ENCODE measurements at places on chromosomes 11 and 22.

DNA sequence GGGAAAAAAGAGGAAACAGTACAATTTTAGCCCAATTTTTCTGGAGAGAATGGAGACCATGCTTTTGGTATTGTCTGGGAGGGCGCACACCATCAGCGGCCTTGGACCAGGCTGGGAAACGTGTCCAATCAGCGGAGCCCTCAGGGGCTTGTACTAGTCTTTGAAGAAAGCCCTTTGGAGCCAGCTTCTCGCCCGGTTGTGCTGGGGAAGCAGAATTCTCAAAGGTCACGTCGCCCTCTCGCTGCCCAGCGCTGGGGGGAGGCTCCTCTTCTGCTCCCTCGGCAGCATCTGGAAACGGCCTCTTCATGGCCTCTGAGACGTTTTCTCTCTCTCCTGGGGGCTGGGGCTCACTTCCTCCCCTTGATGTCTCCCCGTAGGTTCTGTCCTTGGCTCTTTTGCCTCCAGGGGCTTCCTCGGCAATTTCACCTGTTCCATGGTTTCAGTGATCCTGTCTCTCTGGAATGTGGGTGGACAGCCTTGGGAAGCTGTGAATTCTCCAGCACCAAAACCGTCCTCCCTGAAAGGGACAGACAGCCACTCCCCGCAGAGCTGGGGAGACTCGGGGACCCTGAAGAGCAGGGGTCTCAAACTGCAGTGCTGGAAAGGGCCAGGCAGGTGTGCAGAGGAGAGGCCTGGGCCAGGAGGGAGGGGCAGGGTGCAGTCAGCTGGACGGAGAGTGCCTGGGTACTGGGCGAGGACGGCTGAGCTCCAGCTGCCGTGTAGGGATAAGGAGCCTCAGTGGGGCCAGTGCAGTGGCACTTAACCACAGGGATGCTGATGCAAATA lies 80.2 kb downstream of the RPS6KA4 start:
- DNase-seq = no peak

DNA sequence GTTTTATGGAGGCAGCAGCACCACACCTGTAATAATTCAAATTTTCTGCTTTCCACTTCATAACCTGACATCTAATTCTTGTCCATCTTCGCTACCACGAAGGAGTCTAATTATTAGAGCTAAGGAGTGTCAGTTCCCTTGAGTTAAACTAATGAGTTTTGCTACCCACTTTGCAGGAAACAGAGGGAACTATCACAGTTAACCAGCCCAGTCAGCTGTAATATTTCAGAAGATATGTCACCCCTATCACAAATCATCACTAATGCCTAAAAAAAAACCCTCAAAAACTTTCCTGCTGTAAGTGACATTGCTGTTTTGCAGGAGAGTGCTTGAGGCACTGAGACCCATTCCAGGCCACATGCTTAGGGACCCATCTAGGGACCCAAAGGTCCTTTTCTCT lies 8.4 kb downstream of the TECTA start:
- DNase-seq = no peak

- no peak for DNase-seq
Measured at GRCh38 chr11:92687724-92688123, 281.7 kb upstream of the MTNR1B start.

DNA sequence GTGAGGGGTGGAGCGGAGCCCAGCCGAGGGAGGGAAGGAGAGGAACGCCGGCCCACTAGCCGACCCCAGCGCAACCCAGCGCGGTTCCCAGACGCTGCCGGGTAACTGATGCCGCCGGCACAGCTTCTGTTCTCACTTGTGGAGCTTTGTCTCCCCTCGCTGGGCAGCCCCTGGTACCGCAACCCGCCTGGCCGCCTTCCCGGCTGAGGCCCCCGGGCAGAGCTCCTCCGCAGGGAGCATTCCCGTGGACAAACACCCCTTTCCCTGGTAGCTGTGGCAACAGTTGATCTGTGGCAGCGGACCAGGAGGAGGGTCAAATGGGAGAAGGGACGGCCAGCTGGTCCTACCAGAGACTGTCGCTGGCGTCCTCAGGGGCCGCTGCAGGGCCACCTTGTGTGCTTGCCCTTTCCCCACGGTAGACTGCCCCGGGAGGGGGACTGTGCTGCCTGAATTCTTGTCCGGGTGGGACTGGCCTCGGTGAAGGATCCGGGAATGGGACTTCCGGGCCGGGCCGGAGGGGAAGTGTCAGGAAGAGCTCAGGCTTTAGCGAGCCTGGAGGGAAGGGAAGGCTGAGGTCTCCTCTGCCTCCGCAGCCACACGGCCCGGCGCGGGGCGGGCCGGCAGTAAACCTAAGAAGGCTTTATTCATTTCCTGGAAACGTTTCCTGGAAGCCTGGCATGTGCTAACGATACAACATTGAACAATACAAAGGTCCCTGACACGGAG lies 468.0 kb downstream of the OPCML start:
- no peak for DNase-seq

- no peak for DNase-seq
Measured at GRCh38 chr11:120562806-120563425, 51.4 kb downstream of the GRIK4 start.

GRCh38 chr11:3616721-3617460 lies 24.9 kb downstream of the ART5 start:
- DNase-seq = no peak

- DNase-seq = peak; percentile 28
Measured at GRCh38 chr11:11667056-11667455, 45.3 kb upstream of the GALNT18 start.

GRCh38 chr22:41177040-41177621 lies 28.0 kb upstream of the L3MBTL2 start:
- no peak for DNase-seq

GRCh38 chr11:128546916-128547315 lies 40.4 kb downstream of the ETS1 start:
- no peak for DNase-seq

GRCh38 chr22:45911601-45912271 lies 65.2 kb downstream of the WNT7B start:
- DNase-seq = no peak

DNA sequence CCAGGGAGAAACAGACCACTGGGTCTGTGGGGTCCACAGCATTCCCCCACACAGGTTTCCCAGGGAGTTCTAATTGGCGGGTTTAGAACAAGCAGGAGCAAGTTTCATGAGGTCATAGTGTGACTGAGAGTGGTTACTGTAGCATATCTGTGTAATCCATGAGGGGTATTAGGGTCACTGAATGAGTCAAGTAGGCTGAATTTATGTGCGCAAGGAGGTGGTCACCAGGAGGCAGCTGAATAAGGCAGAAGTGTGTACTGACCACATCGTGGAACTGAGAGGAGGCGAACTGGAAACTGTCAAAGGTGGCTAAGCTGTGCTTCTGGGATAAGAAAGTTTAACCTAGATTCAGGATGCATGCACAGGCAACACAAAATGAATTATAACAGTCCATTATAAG lies 876.0 kb downstream of the METTL15 start:
- no peak for DNase-seq

DNA sequence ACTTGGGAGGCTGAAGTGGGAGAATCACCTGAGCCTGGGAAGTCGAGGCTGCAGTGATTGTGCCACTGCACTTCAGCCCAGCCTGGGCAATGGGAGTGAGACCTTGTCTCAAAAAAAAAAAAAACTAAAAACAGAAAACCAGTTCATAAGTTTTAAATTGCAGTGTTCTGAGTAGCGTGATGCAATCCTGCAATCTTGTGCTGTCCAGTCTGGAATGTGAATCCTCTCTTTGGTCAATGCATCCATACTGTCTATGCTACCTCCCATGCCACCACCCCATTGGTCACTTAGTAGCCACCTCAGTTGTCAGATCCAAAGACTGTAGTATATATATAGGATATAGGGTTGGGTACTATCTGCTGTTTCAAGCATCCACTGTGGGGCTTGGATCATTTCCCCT lies 11.1 kb downstream of the YAP1 start:
- no peak for DNase-seq

GRCh38 chr22:44158816-44159215 lies 21.9 kb upstream of the PARVG start:
- DNase-seq = no peak

- no peak for DNase-seq
Measured at GRCh38 chr22:23712256-23712655, 21.4 kb downstream of the RGL4 start.

DNA sequence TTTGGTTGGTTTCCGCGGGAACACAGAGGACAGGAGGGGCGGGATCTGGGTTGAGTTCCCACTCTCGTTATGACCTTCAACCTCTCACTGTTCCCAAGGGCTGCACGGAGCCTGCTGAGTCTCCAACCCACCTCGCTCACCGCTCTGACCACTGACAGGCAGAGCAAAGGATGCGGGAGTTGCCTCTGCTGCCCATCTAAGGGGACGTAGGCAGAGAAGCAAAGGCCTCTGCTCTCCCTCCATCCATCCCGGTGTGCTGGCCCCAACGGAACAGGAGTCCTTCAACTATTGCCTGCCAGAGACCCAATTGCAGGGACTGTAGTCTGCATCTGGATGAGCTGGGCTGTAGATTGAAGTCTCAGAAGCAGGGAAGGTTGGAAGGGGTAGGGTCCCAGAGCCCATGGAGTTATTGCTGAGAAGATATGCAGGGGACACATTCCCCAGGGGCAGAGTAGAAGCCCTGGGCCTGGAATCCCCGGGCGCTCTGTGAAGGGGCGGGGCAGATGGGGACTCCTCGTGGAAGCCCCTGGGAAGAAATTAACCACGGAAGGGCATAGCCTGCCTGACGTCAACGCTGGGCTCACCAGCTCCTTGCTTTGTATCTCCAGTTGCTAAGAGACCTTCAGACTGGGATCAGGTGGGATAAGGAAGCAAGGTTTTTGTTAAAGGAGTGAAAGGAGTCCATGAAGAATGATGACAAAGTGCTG lies 12.7 kb upstream of the FXYD2 start:
- DNase-seq = no peak

GRCh38 chr11:27619039-27619574 lies 81.1 kb downstream of the BDNF start:
- no peak for DNase-seq

DNA sequence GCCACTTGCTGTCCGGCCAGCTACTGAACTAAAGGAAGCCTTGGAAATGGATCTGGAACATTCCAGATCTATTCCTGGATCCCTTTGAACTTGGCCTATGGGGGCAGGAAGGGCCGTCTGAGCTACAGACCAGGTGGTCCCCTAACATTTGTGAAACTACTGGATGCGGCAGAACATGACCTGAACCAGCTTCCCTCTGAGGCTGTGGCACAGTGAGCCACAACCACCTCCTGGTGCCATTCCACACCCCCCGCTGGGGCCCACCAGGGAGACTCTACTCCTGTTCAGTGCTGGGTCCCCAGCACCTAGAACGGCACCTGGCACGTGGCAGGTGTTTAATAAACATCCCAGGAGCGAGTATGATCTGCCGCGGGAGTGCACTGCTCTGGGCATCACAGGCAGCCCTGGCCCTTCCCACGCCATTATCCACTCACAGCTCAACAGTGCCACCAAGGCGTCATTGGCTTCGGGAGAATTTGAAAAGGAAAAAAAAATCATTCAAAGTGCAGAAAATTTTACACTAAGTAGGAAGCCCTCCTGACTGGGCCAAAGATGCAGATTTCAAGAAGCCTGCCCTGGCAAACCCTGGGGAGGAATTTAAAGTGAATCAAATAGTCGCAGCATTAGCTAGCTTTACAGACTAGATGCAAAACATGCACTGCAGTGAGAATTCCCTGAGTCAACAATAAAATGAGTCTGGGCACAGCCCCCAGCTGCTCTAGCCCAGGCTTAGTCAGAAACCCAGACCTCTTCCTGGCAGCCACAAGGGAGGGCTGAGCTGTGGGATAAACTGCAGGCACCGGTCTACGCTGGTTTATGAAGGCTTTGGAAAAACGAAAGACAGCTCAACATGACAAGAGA lies 14.3 kb upstream of the EFCAB6 start:
- DNase-seq = no peak

DNA sequence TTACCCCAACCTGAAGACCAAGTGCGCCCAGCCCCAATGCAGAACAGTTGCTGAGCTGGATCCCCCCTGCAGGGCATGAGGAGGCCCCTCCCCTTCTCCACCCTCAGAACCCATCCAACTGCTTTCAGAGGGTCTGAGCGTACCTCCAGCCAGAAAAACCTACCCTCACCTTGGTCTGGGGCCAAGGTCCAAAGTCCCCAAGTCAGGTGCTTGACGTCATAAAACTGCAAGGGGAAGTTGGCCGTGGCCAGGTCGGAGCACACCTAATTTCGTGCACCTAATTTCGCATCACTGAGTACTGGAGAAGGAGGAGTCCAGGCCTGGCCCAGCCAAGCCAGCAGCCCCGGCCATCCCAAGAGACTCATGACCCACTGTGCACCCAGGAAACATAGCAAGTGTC lies 289.8 kb downstream of the CTTN start:
- no peak for DNase-seq

DNA sequence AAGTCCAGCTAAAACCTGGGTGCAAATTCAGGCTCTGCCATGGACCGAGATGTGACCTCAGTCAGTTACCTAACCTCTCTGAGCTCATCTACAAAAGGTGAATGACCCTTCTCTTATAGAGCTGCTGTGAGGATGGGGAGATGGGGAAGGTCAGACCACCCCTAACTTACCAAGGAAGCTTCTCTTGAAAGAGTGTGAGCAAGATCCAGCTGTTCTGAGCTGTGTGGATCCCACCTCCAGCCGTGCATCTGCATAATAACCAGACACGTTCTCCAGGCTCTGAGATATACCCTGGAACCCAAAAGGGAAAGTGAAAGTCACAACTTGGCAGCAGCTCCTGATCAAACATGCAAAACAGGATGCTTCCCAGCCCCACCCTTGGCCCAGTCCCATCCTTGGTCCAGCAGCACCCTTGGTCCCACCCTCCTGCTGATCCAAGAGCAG lies at the start of gene APOL3:
TSS of gene APOL3 (minus strand) at position 257 of the 444 bp plus-strand sequence. CDS start 11,700 bp downstream, outside the sequence.
- DNase-seq = peak; percentile 63

DNA sequence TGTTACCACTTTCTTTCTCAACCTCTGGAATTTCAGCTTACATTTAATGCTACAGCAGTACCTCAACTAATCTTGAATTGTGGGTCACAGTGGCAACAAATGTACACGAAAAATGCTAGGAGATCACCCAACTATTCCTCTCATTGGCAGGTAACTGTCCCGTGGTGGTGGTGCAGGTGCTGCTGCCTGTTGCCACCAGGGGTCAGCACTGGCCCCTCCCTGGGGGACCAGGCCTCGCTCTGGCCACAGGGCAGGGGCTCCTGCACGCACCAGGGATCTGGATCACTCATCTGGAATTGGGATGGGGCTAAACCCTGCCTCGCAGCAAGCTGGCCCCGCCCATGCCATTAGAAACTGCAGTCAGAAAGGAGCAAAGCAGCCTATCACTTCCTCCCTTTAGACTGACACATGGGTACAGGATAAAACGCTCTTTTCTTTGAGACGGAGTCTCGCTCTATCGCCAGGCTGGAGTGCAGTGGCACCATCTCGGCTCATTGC lies 6.9 kb upstream of the POLDIP3 start:
- DNase-seq = peak; percentile 60
